ENCODE measurements at places on chromosomes 7 and 10.

DNA sequence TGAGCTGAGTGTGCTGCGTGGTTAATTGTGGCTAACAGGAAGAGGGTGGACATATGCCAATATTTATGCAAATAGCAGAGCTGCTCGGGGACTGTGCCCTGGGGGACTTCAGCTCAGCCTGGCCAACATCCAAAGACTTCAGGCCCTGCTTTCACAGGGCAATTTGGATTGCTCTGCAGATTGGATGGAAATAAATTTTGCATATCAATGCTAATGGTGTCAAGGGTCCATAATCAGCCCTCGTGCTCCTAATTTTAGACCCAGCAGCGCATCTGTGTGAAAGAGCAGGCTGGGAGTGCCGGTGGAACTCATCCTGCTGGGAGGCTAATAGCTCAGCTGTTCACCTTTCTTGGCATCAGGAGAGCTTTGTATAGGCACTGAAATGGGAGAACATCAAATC is 270.1 kb downstream of the TCERG1L start:
- no peak for DNase-seq

DNA sequence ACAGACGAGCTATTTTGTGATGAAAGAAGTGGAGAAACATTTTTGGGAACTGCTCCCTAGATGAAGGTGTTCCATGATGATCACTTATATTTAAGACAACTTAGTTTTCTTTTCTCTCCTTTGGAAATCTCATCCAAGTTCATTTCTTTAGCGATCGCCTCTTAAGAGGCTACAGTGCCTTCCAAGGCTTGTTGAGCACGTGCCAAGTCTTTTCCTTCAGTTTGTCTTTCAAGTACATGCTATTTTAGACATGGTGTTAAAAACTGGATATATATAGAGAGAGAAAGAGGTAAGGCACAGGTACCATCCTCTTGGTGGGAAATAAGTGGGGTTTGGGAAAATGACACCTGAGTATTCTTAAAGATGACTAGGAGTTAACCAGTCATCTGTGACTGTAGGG is 2.7 kb downstream of the ADK start:
- no peak for DNase-seq

DNA sequence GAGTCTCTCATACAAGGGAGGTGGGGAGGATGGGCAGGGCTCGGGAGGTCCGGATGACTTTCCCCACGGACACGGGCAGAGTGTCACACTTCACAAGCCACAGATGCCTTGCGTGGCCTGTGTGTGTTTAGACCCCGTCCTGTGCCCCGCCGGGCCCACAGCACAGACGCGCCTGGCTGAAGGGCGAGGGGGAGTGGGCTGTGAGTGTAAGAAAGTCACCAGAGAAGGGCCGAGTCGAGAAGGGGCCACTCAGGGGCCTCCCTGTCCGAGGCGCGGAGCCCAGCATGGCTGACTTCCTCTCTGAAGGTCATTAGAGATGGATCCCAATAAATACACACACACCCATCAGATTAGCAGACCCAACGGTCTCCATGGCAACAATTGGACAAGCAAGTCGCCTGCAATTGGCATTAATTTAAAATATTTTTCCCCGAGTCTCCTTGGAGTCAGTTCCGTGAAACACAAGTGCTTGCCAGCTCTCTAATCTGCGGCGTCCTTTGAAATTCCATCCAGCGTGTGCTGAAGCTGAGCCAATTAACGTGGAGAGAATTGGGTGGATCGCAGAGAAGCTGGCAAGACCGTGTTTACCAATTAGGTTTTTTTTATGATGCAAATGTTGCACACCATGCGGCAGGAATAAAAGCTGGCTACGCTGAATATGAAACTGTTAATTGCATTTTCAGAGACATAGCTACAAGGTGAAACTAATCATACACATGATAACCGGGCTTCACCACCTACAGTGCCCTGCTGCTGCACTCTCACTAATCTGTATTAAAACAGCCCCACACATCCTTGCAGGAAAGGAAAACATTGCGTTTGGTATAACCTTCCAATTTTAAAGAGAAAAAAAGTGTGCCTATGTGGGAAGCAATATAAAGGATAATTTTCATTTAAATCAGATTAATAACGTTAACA is 571.2 kb downstream of the PTPRN2 start:
- DNase-seq = no peak

GRCh38 chr10:22853906-22854447 is 73.9 kb upstream of the ARMC3 start:
- DNase-seq = no peak

DNA sequence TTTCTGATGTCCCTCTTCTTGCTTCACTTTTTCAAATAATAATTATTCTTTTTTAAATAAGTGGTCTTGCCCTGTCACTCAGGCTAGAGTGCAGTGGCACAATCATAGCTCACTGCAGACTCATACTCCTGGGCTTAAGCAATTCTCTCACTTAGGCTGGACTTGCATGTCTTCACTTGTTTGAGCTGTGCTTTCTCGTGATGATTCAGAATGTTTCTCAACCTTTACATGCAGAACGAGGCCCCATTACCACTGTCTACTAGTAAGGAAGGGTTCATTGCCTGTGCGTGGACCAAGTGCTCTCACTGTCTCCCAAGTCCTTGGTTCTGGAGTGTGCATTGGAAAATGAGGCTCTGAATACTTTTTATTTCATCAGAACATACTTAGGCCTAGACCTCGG is 468.6 kb upstream of the COBL start:
- no peak for DNase-seq

DNA sequence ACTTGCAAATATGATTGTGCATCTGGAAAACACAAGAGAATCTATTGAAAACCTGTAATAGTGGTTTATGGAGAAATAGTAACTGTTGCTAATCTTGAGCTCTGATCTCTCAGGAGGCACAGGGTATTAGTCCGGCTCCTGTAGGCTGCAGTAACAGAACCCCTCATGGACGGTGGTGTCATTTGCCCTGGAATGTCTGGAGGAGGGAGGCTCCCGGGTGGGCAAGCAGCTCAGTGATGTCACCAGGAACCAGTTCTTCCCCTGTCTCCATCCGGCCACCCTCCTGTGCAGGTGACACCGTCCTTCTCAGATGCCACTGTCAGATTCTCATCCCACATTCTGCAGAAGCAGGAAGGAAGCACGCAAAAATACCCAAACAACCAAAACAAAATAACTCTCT is 29.3 kb downstream of the INPP5A start:
- no peak for DNase-seq
